Stimulated activated CD4-positive, alpha-beta T cell treated with anti-CD3 and anti-CD28 coated beads, TNF-alpha, amount 100 ng/mL, for 4 hours (primary cell): ENCODE measurements at places on chromosomes 2 and 18.

- DNase-seq = no peak
Measured at GRCh38 chr2:60474301-60474700, 79.2 kb downstream of the BCL11A start.

- no peak for DNase-seq
Measured at GRCh38 chr2:584863-585823, 92.1 kb downstream of the TMEM18 start.

- no peak for DNase-seq
Measured at GRCh38 chr18:79612291-79613108, 67.1 kb upstream of the CTDP1 start.

DNA sequence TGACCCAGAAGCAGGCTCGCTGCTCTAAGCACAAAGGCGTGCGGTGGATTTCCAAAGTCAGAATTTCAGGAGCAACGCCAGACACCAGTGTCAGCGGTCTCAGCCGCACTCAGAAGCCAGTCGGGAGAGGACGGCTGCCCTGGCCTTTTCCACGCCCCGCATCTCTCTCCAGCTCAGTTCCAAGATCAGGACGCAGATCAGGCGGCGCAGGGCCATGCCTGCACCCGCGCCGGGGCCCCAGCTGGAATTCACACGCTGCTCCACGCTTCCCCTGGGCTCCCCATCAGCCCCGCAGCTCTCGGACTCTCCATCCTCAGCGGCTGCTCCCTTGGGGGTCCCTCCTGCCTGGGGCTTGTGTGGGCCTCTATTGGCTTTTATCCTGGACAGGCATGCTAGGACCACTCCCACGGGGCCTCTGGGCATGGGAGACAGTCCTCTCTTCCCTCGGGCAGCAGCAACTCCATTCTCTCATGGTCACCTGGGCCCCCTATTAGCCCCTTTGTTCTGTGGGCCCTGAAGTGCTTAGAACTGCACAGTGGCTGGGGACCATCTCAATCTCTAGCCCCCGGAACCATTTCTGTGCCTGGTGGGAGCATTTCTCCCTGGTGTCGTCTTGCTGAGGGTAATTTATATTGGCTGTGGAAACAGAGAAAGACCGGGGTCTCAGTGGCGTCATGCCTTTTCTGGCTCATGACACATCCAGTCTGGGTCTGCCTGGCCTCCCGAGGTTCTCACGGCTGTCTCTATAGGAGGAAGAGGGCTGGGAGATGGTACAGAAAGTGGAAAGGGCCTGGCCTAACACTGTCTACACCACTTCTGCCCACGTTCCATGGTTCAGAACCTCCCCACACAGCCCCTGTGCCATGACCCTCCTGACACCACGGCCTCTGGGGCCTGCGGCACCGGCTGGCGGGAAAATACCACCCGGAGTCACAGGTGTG, 14.9 kb upstream of the TMEM18 start:
- no peak for DNase-seq

DNA sequence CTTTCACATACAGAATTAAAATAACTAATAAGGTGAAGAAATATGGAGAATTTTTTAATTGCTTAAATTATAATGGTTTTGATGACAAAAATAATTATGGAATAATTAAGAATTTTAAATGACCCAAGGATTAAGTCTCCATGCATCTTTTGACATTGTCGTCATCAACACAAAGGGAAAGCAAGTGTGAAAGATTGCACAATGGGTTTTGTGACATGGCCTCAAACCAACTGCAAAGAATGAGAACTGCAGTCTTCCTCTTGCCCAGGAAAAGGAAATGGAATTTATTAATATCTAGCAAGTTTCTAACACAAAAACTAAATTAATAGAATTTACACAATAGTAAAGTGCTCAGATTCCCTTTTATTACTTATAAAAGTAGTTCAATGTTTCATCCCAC, 329.1 kb upstream of the PKDCC start:
- no peak for DNase-seq

DNA sequence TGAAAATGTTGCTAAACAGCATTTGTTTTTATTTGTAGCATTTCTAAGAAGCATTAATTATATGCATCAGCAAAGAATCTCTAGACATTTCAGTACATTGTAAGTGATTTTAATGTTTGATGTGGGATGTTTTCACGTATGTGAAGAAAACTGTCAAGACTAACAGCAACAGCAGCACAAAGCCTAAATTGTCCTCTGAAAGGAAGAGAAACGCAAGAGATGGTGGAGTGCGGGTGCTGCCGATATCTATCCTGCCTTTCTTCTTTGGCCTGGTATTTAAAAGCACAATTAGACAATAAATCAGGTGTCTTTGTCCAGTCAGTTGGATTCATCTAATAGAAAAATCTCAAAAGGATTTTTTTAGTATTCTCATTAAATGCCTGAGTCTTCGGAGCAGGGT, 3.1 kb downstream of the TWIST2 start:
- no peak for DNase-seq

GRCh38 chr2:177598326-177599138, 206.0 kb downstream of the AGPS start:
- DNase-seq = no peak
